ENCODE measurements at places on chromosomes 16 and 17.

GRCh38 chr17:70321352-70321751 lies 152.0 kb downstream of the KCNJ2 start:
- DNase-seq = no peak

DNA sequence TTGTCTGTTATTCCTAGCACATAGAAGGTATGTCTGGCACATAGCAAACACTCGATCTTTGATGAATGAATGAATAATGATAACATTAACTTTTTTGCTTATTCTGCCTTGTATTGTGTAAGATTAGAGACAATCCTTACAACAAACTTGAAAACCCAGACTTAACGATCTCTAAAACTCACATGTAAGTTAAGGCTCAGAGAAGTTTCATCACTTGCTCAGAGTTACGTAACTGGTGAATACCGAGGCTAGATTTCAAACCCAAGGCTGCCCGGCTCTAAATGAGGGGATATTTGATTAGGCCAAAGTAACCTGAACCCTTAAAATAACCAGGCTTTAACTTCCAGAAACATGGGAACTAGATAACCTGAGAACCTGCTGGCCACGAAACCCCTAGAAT lies 22.3 kb downstream of the CAPNS2 start:
- peak; percentile 43 for DNase-seq

- DNase-seq = no peak
Measured at GRCh38 chr17:5181509-5182305, 10.0 kb downstream of the ZNF594 start.

- DNase-seq = no peak
Measured at GRCh38 chr17:13209081-13209480, 191.3 kb upstream of the ELAC2 start.

DNA sequence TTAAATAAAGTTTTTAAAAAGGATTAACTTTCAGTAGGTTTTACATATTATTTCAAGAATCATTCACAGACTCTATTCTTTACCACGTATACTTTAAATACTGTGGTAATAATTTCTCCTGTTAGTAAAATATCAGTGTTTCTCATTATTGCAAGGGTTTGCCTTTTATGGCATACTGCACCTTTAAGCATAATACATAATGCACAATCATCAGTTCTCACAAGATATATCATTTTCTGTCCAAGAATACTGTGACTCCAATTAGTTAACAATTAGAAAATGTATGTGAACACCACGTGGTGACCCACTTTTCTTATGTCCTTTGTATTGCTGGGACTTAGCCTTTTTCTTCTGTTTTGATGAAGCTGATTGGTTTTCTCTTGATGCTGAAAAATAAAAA lies 25.7 kb downstream of the NME2 start:
- no peak for DNase-seq

- peak; percentile 11 for DNase-seq
Measured at GRCh38 chr17:77738751-77739531, 219.6 kb upstream of the TNRC6C start.

- no peak for DNase-seq
Measured at GRCh38 chr17:28249706-28250105, 69.3 kb upstream of the TMEM97 start.

All from NB4 (cell line).